Immature natural killer cell (primary cell): ENCODE measurements at places on chromosomes 1 and 21. TPM values are rescaled to one million over a fixed set of nuclear protein-coding genes. Genes with fewer than 3 reads are reported as not detected.

- no peak for DNase-seq
Measured at GRCh38 chr1:89673251-89673650, 40.3 kb downstream of the LRRC8C start.

DNA sequence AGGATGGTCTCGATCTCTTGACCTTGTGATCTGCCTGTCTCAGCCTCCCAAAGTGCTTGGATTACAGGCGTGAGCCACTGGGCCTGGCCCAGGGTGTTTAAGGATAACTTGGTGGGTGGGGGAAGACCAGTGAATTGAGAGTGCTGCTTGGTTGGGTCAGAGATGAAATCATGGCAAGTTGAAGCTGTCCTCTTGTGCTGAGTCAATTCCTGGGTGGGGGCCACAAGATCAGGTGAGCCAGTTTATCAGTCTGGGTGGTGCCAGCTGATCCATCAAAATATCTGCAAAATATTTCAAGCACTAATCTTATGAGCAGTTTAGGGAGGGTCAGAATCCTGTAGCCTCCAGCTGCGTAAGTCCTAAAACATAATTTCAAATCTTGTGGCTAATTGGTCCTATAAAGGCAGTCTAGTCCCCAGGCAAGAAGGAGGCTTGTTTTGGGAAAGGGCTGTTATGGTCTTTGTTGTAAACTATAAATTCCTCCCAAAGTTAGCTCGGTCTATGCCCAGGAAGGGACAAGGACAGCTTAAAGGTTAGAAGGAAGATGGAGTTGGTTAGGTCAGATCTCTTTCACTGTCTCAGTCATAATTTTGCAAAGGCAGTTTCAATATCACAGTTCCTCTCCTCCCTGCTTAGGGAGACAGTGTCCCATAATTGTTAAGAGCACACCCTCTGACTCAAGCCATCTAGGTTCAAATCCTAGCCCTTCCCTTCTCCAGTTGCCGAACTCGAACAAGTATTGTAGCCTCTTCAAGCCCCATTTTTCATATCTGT is 66.8 kb upstream of the BACH1 start:
- DNase-seq = no peak

GRCh38 chr1:207740207-207740606 is 11.6 kb upstream of the CD46 start:
- no peak for DNase-seq

GRCh38 chr21:31580866-31581276 is 78.6 kb upstream of the SOD1 start:
- DNase-seq = peak; percentile 49

TLR5 gene
- 0.80 TPM for polyA plus RNA-seq

SPRR2A gene
- not detected for polyA plus RNA-seq

EPHA10 gene
- not detected for polyA plus RNA-seq

SERINC2 gene
- polyA plus RNA-seq = not detected

- DNase-seq = no peak
Measured at GRCh38 chr1:55503663-55504305, 288.6 kb upstream of the USP24 start.

DNA sequence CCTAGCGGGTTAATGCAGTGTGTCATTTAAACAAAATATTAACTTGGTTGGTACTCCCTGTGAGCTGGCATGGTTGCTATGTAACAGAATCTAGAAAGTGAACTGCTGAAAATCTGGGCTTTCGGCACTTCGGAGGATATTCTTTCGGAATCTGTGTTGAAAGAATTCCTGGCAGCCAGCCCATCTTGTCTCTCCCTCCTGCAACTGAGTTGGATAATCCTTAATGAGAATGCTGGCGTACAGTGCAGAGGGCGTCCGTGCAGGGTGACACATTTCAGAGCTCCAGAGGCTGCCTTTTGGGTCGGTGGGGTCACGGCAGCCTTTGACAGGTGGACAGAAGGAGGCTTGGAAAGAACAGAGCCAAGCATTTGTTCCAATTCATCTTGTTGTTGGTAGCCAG is 3.7 kb downstream of the KAZN start:
- no peak for DNase-seq

TBX19 gene
- 1.2 TPM for polyA plus RNA-seq

DNA sequence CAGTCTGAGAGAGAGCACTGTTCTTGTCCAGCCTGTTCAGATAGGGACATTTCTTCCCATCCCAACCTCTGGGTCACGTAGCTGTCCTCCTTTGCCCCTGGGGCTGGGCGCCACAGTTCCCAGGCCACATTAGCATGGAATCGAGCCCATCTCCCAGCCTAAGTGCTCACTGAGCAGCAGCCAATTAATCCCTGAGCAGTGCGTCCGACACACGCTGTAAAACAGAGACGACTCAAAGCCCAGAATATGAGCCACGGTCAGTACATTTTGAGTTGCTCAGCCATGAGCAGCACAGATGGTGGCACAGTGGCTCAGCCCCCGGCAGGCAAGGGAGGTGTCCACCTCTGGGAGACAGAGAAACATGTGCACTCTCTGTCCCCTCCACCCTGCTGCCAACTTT is 267.4 kb downstream of the NPHP4 start:
- DNase-seq = no peak

DNA sequence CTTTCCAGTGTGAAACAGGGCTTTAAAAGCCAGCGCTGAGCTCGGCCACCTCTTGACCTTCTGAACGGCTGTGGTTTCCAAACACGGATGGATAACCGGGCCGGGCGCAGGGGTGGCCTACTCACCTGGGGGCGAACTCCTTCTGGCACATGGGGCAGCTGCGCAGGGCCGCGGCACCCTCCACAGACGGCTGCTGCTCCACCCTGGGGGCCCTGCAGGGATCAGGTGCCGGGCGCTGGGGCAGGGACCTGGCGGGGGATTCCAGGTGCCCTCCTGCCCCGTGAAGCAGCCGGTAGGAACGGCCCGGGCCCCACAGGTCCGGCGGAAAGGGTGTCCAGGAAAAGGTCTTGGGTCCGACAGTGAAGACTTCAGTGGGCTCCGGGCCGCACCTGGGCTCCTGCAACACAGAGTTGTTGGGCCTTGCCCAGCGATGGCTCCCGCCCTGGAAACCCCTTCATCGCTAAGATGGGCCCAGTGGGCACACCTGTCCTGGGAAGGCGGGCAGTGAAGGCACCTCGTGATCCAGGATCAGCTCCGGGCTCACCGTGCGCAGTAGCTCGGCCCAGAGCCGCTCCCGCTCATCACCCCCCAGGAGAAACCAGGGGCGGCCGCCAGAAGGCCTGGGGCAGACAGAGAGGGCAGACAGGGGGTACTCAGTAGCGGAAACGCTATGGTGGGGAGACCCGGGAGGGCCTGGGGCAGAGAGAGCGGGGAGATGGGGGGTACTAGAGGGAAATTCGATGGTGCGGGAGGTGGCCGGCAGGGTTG is 874 bp downstream of the FAAP20 start:
- no peak for DNase-seq

ZBTB8A gene
- not detected for polyA plus RNA-seq

GRCh38 chr1:163275222-163275621 is 46.5 kb upstream of the NUF2 start:
- DNase-seq = no peak

GRCh38 chr1:6273380-6273891 is 12.5 kb upstream of the GPR153 start:
- DNase-seq = no peak

GRCh38 chr1:202733251-202733650 is 23.0 kb upstream of the SYT2 start:
- no peak for DNase-seq

DNA sequence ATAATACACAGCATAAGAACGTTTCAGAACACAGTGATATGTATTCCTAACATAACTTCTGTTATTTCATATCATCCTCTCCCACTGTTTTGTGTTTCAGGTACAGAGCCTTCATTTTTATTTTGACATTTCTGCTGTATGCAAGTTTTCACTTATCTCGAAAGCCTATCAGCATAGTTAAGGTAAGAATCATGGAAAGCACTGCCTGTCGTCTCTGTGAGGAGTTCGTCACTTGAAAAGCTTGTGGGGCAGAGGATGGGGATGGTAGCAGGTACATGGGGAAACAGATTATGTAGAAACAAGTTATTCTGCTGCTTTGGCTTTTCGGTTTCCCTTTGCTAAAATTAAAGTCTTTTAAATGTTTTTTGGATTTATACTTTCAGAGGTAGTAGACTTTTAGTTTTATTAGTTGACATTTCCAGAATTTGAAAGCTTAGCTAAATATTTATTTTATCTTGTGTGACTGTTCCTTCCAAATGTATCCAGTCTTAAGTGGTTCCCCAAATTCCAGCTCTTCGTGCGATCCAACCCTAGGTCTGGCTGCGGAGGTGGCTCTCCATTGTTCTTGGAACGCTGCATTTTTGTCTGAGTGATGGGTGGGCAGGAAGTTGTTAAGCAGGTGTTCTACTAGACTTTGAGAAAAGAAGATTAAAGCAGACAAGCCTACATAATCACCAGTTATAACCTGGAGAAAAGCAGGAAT is 12.2 kb downstream of the SLC37A1 start:
- no peak for DNase-seq

DNA sequence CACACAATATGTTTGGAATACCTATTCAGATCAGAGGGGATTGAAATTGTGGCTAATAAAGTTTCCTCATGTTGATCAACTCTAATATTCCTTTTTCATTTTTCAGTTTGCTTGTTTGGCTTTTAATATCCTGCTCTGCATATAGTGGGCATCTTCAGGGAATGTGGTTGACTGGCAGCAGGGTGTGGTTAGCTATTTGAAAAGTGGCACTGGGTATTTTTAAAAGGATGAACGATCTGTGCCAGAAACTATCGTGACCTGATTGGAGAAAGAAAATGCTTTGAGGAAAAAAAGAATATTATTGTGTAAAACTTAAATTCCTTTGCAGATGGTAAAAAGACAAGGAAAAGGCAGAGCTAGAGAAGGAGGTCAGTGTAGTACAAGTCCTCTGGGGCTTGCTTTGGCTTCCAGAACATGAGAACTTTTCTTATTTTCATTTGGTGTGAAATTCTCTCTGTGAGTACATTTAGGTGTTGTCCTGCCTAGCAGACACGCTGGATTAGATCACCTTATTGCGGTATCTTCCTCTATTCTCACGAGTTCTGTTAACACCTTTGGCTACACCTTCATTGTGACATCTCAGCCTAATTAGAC is 329.7 kb upstream of the SNX7 start:
- no peak for DNase-seq

DNA sequence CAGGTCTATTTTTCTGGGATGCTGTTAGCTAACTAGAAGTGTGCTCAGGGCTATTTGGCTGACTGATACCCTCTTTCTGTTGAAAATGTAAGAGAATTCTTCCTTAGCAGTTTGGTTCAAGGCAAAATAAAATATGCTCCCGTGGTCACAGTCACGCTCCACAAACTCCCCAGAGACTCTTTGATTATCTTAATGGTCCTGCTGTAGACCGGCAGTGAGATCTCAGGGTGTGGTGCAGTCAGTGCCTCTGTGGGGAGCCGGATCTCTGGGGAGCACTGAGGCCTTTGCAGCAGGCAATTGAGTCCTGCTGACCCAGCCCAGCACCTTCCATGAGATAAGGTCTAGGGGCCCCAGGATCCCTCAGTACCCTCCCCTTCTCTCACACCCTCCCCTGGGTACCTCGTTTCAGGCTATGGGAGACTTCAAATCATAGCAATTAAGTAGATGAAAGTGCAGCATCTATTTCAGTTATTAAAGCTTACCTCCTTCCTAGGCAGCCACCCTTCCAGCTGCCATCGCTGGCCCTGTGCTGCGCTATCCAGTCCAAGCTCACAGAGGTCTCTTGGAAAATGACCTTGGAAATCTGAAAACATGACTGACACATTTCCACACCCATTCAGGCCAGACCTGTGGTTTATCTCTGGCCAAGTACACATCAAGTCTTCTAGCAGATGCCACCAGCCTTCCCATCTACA is 98.1 kb downstream of the SEC16B start:
- DNase-seq = no peak

DNA sequence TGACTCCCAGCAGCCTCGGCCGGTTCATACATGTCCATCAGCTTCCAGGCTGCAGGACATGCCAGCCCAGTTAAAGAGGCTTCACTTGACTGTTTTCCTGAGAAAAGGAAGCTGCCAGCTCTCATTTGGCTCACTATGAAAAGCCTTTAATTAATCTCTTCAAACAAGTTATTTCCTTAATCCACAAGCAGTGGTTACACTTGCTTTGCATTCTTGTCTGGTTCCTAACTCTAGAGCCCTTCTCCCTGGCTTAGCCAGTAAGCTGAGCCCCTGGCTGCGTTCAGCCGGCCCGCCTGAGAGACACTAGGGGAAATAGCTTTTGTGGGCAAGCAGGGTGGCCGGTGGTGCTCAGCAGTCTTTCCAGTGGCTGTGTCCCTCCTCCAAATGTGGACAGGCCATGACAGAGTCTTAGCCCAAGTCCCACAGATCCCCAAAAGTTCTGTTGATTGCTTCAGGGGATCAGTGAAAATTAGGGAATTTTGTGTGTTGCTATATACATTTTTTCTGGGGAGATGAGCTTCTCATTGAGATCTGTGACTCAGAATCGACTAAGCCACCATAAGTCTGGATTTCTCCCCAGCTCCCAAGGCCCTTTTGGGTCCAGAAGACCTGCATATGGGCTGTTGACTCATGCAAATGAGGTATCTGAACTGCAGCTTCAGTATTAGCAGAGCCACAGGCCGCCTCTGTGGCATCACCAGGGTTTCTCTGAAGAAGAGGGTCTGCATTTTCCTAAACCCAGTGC is 10.1 kb downstream of the ATF3 start:
- no peak for DNase-seq

DNA sequence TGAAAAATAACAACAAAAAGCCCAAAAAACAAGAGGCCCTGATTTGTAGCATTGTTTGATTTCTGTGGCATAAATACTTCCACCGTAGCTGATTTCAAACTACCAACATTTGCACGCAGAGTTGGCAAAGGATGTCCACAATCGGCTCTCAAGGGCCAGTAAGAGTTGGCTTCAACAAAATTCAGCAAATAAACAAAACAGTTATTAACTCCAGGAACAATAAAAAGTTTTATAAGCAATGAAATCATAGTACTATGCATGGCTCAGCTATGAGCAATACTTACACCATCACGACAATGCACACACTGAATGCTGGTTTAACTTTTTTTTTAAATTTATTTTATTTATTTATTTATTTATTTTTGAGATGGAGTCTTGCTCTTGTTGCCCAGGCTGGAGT is 8.7 kb upstream of the COX20 start:
- no peak for DNase-seq

- DNase-seq = no peak
Measured at GRCh38 chr1:50851466-50851865, 108.6 kb downstream of the FAF1 start.

- DNase-seq = no peak
Measured at GRCh38 chr1:106907795-106908194, 148.7 kb upstream of the PRMT6 start.

IFI16 gene
- polyA plus RNA-seq = 78.8 TPM

RUNX3 gene
- polyA plus RNA-seq = 93.2 TPM

DNA sequence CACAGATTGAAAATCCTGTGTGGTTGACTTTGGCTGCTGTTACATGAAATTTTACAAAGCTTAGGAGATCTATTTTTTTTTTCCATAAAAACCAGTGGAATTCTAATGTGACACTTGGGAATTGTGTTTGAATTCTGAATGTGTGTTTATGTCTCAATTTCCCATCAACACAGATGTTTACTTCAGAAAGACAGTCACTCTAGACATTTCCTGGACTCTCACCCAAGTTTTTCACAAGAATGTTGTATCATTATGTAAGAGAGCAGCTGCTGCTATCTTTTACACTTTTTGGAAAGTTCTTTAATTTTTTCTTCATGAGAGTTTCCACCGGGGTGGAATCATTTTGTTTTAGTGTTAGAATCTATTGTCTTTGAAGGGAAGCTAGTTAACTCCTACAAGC is 210.1 kb downstream of the GIPC2 start:
- no peak for DNase-seq

- DNase-seq = no peak
Measured at GRCh38 chr1:197799271-197799670, 24.0 kb upstream of the DENND1B start.
